Iris pigment epithelial cell (primary cell): ENCODE measurements at places on chromosomes 6 and 20.

- peak; percentile 94 for DNase-seq
Observed at GRCh38 chr6:154448448-154449096, 61.9 kb downstream of the CNKSR3 start.

GRCh38 chr6:16171400-16171799 is 42.5 kb downstream of the MYLIP start:
- no peak for DNase-seq

DNA sequence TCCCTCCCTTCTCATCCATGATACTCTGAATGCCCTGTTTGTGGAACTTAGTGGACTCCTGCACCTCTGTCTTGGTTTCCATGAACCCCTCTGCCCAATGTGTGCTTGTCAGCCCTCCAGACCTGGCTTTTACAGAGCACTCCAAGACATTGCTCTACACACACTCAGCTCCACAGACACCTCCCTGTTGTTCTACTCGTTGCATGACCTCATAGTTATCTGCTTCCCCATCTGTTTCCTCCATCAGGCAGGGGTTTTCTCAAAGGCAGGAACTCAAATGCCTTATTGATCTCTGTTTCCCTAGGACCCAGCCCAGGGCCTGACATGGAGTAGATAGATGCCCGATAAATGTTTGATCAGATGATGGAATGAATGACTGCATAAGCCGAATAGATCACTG is 13.3 kb downstream of the PLCG1 start:
- DNase-seq, result peak; percentile 38

GRCh38 chr6:22906091-22906549 is 336.8 kb downstream of the HDGFL1 start:
- DNase-seq, result peak; percentile 57

DNA sequence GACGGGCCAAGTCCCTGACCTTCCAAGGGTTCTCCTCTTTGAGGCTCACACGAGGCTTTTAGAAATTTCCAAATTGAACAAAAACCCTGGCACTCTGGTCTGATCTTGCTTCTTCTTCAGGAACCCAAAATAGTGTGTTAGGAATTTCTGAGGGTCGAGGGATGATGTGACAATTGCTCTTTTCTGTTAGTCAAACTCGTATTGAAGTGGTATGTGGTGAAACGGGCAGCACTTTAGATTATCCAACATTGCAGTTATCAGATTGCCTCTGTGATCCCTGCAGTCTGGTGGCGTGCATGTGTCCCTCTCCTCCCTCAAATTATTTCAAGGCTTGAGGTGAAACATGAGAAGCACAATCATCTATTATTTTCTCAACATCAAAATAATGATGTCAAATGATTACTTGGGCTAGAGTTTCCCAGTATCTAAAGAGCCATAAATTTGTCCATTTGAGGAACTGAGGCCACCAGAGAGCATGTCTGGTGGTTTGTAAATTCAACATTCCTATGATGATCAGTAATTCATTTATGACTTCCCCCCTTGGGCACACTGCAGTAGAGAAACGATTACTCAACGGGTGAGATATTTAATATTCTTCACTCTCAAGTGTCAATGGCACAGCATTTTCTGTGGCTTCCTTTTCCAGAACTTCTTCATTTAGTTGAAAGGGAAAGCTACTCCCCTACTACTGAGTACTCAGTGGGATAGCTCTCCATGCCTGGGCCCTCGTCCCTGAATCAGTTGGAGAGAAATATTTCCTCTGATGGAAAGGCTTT is 308.6 kb upstream of the MAP3K7 start:
- DNase-seq, result no peak

DNA sequence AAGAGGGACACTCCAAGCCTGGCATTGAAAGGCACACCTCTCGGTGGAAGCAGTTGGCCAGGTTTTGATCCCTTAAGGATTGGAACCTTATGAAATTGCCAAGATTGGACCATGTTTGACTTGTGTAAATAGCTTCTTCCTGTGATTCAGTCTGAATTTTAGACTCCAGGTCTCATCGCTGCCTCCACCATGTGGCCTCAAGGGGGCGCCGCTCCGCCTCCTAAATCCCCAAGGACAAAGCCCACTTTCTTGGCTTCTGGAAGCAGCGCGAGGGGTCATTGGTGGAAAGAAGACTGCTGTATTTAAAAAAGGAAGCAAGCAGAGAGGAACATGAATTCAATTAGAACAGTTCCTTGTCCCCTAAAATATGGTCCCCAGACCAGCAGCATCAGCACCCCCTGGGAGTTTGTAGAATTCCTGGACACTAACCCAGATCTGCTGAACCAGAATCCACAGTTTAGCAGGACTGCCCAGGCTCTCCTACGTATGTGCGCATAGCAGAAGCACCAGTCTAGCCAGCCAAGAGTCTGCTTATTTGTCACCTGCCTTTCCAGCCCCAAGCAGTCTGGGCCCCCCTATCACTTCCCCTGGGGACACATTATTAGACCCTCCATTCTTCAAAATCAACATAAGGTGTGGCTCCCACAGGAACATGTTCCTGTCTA is 108.5 kb downstream of the LY86 start:
- DNase-seq, result peak; percentile 74

- DNase-seq, result no peak
Observed at GRCh38 chr6:89209457-89209856, 7.7 kb downstream of the GABRR1 start.

GRCh38 chr6:79762370-79762769 is 131.2 kb downstream of the SH3BGRL2 start:
- peak; percentile 28 for DNase-seq

DNA sequence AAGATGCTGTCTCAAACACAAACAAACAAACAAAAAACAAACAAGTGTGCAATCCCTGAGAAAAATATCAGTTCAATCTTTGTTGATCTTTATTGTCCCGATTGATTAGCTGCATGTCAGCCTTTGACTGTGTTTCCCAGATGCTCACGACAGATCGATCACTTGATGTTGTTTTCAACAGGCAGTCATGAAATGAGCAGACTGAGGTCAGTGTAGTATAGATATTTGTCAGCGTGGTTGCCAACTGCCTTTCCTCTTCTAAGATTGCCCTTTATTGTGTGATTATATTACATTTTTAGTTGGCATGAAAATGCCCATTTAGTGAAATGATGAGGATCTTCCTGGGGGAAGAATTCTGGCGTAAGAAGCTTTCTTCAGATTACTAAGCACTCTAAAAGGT is 25.6 kb downstream of the UTRN start:
- no peak for DNase-seq

- DNase-seq, result no peak
Observed at GRCh38 chr20:38190166-38190565, 25.1 kb upstream of the TGM2 start.

- no peak for DNase-seq
Observed at GRCh38 chr6:87922947-87923330, 124.7 kb upstream of the SPACA1 start.

- peak; percentile 97 for DNase-seq
Observed at GRCh38 chr20:51811042-51811355, 8.7 kb upstream of the SALL4 start.

- no peak for DNase-seq
Observed at GRCh38 chr6:25237579-25237978, 41.6 kb upstream of the CARMIL1 start.

DNA sequence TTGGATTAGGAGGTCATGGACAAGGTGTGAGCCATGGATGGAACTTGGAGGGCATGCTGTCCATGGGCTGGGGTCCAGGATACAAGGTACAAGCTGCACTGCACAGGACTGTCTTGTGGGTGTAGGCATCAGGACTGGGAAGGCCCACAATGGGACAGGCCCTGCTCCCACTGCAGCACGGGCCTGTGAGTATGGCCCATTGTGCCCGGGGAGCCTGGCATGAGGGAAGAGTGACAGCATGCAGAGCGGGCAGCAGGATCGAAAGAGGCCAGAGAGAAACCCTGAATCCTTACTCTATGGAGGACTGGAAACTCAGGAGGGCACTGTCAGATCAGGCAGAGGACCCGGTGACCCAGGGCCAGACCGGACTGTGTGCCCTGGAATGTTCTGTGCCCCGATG is 211.3 kb downstream of the PREX1 start:
- no peak for DNase-seq
